Nucleus accumbens (tissue), 56 donors: ENCODE measurements at places on chromosomes 12 and 14.

- DNase-seq, result no peak
These were observed 15.2 kb upstream of the CDK2AP1 start for GRCh38 chr12:123286652-123287373.

DNA sequence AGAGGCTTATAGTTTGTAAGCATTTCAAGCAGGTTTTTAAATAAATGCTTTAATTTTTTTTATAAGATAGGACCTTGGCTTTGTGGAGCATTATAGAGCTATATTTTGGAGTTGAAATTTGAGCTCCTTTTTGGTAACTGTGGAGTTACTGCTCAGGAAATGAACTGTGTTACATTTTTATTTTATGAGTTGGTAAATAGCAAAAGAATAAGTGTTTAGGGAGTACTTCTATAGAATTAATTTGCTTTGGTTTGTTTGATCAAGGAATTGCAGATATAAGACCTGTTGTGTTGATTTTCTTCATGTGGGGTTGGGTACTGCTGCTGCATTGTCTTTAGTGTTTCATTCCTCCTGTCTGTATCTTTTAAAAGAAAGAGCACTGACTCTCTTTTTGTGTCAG, 3.5 kb downstream of the ATP2A2 start:
- DNase-seq, result no peak

GRCh38 chr12:54053751-54054741, at the start of gene HOXC4:
TSS of gene HOXC4 (plus strand) at chr12:54053835. CDS start at chr12:54053923, 88 bp downstream.
- no peak for DNase-seq

DNA sequence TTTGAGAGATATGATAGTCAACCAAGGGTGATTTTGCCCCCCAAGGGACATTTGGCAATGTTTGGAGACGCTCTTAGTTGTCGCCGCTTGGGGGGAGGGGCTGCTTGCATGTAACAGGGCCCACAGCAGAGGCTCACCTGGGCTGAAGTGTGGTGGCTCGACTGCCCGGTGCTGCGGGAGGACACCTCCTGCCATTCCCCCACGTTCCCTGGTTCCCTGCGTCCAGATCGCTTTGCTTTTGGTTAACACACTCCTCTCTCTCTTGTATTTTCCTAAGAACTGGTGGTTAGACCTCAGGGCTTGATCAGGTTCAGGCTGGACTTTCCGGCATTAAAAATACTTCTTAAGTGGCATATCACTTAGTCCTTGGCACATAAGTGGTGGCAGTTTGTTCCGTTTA, 18.9 kb downstream of the PPP2R5C start:
- no peak for DNase-seq

DNA sequence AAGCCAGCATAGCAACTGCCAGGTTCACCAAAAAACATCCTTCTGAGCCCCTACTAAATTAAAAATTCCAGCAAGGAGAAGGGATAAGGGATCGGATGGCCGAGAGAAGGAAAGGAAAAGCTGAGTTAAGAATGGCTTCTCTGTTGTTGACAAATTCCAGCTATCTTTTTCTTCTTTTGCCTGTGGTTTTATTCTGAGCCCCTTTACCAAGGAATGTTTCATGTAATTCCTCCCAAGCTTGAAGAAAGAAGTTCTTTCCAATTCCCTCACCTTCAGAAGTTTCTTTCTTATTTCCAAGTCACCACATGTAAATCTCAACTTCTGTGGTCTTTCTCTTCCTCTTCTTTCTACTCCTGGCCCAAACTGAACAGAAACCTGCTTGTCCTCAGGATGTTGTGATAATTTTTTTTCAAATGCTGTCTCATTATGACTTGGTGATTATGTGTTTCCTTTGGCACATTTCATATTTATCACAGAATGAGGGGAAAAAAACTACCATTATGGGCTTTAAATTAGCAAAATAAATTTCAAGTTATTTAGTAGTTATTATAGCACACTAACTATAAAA, 40.0 kb downstream of the FGD6 start:
- no peak for DNase-seq

DNA sequence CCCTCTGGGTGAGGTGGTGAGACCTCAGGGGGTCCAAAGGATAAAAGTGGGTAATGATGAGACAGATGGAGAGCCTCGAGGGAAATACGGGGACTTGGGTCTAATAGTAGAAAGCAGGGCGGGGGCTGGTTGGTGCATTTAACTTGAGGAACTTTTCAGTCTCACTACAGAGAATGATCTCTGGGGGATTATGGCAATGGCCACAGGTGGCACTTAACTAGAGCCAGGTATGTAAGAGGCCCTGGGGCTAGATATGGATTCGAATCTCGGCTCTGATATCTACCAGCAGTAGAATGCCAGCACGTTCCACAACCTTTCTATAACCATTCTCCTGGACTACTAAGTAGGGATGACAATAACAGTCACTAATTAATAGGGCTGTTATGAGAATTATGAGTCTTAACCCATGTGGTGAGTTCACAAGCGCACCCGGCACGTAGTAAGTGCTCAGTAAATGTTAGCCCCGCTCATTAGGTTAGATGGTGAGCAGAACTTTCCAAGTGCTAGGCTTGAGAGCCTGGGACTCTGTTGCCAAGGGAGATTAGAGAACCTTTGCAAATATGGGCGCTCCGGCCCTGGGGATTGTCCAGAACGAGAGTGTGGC, 888 bp upstream of the PLXNC1 start:
- DNase-seq, result no peak

DNA sequence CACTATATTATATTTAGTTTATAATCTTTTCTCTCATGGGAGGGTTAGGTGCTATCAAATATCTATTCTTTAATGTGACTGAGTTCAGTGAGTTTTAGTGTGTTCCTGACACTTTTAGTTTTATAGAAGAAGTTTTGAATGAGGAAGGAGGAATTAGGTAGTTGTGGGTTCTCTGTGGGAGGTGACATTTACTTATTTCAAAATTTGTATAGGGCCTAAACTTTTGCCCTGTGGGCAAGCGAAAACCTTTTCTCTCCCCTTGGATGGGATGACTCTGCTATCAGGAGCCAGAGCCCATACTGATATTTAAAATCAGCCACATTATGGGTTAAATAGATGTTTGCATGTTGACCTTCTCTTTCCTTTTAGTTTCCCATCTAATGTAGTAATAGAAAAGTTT, 43.6 kb downstream of the SPATS2 start:
- no peak for DNase-seq

GRCh38 chr14:100302616-100303015, 3.6 kb downstream of the SLC25A29 start:
- DNase-seq, result no peak

DNA sequence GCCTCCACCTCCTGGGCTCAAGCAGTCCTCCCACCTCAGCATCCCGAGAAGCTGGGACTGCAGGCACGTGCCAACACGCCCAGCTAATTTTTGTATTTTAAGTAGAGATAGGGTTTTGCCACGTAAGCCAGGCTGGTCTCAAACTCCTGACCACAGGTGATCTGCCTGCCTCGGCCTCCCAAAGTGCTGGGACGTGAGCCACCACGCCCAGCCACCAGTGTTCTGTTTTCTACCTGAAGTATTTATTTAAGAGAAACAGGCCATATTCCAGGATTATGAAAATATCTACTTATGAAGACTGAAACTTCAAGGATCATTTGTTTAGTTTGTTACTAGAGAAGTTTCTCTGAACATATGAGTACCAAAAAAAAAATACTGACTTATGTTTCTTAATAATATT, 10.3 kb downstream of the GTF2H3 start:
- no peak for DNase-seq

DNA sequence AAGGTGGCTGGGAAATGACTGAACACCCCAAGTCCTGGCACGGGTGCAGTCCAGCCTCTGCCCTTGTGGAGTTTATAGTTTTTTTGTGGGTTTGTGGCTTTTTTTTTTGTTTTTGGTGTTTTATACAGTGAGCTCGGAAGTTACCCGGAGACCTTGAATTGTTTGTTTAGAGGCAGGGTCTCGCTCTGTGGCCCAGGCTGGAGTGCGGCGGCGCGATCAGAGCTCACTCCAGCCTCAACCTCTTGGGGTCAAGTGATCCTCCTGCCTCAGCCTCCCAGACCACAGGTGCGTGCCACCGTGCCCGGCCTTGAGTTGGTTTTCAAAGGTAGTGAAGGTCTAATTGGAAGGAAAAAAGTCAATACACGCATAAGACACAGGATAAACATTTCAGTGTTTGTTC, 879 bp upstream of the ANHX start:
- no peak for DNase-seq

DNA sequence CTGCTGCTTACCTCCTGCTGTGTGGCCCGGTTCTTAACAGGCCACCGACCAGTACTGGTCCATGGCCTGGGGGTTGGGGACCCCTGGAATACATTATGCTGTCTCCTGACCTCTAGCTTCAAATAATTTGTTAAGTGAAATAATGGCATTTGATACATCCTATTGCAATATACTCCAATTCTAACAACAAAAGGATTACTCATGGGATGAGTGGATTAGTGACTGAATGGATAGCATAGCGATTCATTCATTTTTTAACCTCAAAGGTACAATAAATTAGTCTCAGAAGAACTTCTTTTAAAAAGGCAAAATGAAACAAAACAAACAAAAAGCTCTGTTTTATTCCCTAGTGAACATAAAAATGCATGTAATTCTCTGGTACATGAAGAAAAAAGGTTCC, 147.9 kb upstream of the PKP2 start:
- no peak for DNase-seq

DNA sequence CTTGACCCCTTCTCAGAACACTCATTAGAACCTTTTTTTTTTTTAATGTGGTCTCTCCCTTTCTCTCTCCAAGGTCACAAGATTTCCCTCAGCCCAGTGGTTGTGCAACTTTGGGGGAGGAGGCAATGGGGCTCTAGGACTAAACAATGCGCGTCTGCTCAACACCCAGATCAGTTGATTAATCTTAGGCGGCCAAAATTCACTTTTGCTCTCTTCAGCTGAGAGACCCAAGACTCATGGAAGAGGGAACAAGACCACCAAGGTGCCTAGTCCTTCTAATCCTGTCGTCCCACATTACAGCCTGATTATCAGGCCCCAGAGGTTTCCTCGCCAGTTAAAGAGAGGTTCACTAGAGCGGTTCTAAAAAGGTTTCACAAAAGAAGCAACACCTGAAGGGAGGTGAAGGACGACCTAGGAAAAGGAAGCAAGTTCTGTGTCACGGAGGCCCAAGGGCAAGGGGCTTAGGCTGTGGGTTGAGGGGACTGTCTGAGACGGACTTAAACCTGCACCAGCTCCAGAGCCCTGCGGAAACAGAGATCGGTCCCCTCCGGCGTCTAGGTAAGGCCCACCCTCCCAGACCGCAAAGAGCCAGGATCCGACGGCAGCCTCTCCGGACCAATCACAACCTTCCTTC, 824 bp upstream of the TARBP2 start:
- no peak for DNase-seq

- DNase-seq, result no peak
These were observed 198.6 kb downstream of the BCAT1 start for GRCh38 chr12:24750263-24750662.

DNA sequence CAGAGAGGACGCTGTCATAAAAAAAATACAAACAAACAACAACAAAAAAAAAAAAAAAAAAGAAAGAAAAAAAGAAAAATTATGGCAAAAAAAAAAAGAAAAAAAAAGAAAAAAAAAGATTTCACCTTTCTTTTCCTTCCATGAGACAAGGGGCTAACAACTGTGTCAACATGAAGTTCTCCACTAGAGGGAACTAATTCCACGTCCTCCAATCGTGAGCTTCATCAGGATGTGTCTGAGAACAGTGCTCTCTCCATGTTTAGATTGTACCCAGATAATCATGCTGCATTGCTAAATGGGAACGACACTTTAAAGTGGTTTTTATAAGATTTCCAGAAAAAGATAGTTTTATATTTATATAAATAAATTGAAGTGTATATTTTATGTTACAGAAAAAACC, 96.2 kb upstream of the PTPRB start:
- no peak for DNase-seq
